Memory B cell (primary cell): ENCODE measurements at places on chromosomes 12 and 14.

DNA sequence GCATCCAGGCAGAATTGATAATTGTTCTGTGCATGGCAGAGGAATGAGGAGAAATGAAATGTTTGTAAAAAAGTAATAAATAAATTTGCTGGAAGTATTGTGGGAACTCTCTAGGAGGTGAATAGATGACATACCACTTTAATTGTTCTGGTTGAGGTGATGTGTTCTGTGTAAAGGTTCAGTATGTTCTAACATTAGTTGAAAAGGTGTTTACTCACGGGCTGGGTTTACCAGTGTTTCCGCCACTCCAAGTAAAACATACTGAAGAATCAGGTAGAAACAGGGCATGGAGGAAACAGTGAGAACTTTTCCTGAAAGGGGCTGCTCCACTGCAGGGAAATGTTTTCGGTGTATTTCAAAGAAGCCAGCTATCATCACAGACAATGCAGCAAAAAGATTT, 53.3 kb downstream of the SLC15A5 start:
- no peak overlapping the region for H3K4me3 ChIP-seq
- H3K36me3 ChIP-seq: peaks cover 1% of the 10 kb centered on the region
- no peaks in the 10 kb centered on the region for H3K4me1 ChIP-seq
- H3K27me3 ChIP-seq: no peaks in the 10 kb centered on the region
- no peak overlapping the region for H3K27ac ChIP-seq

- peaks cover 53% of the 10 kb centered on the region for H3K4me1 ChIP-seq
- peak overlapping the region; percentile 0 for H3K27ac ChIP-seq
- no peak for DNase-seq
- H3K36me3 ChIP-seq: peaks cover 12% of the 10 kb centered on the region
- H3K4me3 ChIP-seq: peak overlapping the region; percentile 6
Measured at GRCh38 chr14:102822311-102822863, 45.1 kb downstream of the TRAF3 start.

DNA sequence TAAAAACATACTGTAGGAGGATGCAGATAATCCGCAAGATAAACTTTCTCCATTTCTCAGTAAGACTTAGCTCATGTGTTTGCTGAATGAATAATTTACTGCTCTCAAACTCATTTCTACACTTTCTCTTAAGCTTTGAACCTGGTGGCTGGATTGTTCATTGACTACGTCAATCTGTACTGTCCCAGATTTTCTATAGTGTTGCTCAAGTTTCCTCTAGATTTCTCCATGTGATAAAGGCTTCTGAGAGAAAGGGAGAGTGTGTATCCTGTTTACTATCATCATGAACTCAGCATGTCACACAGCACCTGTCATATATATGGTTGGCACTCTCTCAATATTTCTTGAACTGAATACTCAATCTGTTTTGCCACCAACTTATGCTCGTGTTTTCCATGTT, 518.0 kb upstream of the TBX3 start:
- no peak overlapping the region for H3K27ac ChIP-seq
- no peaks in the 10 kb centered on the region for H3K36me3 ChIP-seq
- H3K4me3 ChIP-seq: no peak overlapping the region
- DNase-seq: no peak
- peaks cover 2% of the 10 kb centered on the region for H3K27me3 ChIP-seq
- H3K4me1 ChIP-seq: no peaks in the 10 kb centered on the region

GRCh38 chr12:130308393-130308792, 29.3 kb upstream of the PIWIL1 start:
- H3K36me3 ChIP-seq: no peaks in the 10 kb centered on the region
- no peak overlapping the region for H3K27ac ChIP-seq
- no peaks in the 10 kb centered on the region for H3K27me3 ChIP-seq
- no peaks in the 10 kb centered on the region for H3K4me1 ChIP-seq
- no peak for DNase-seq
- H3K4me3 ChIP-seq: no peak overlapping the region

GRCh38 chr14:103828315-103828967, 18.9 kb downstream of the PPP1R13B start:
- H3K27me3 ChIP-seq: no peaks in the 10 kb centered on the region
- no peaks in the 10 kb centered on the region for H3K36me3 ChIP-seq
- peaks cover 10% of the 10 kb centered on the region for H3K4me1 ChIP-seq
- no peak overlapping the region for H3K4me3 ChIP-seq

- H3K27me3 ChIP-seq: peaks cover 5% of the 10 kb centered on the region
- H3K36me3 ChIP-seq: no peaks in the 10 kb centered on the region
- H3K27ac ChIP-seq: no peak overlapping the region
- DNase-seq: no peak
- H3K4me1 ChIP-seq: peaks cover 12% of the 10 kb centered on the region
Measured at GRCh38 chr14:65991104-65991503, 495.1 kb upstream of the CCDC196 start.
